ENCODE measurements at places on chromosomes 7 and 10.

GRCh38 chr7:21953781-21954180, 8.1 kb upstream of the CDCA7L start:
- H3K4me3 ChIP-seq, result no peak overlapping the region
- H3K27ac ChIP-seq, result no peak overlapping the region
- no peaks in the 10 kb centered on the region for H3K36me3 ChIP-seq
- no peak for DNase-seq

GRCh38 chr10:132360766-132361447, 28.9 kb downstream of the LRRC27 start:
- no peaks in the 10 kb centered on the region for H3K4me1 ChIP-seq
- DNase-seq, result no peak
- peaks cover 31% of the 10 kb centered on the region for H3K36me3 ChIP-seq
- no peaks in the 10 kb centered on the region for H3K27me3 ChIP-seq
- H3K4me3 ChIP-seq, result no peak overlapping the region
- H3K27ac ChIP-seq, result no peak overlapping the region

DNA sequence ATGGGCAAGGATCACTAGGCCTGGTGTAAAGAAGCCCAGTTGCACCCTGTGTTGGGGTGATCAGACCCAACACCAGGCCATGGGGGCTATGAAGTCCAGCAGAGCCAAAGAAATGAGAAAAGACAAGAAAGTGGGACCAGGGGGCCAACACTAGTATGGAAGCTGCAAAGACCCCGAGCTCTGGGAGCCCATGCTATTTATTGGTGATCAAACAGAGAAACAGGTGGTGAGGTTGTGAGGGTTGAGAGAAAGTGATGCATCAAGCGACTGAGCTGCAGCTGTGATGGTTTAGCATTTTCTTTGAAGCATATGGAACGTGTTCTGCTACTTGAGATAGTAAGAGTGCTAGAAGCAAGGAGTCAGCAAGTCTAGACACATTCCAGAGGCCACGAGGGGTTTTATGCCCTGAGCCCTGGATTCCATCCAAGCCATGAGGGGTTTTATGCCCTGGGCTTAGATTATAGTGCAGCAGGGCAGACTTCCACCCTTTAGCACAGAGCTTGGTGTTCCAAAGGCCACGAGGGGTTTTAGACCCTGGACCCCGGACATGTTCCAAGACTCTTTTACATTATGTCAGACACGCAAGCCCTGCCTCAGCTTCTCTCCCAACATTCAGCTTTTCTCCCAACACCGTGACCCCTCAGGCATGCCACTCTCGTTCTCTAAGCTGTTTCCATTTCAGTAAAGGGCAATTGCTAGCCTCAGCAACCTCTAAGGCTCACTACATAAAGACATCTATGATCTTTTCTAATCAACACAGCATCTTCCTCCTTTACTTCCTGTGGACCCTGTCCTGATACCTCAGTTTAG, 43.1 kb upstream of the GPAM start:
- H3K27me3 ChIP-seq, result no peaks in the 10 kb centered on the region
- DNase-seq, result no peak
- no peak overlapping the region for H3K27ac ChIP-seq
- H3K4me1 ChIP-seq, result peaks cover 4% of the 10 kb centered on the region
- no peaks in the 10 kb centered on the region for H3K36me3 ChIP-seq

GRCh38 chr10:105025092-105025491, 384.0 kb downstream of the SORCS3 start:
- no peak for DNase-seq
- no peak overlapping the region for H3K4me3 ChIP-seq
- no peaks in the 10 kb centered on the region for H3K27me3 ChIP-seq
- no peaks in the 10 kb centered on the region for H3K4me1 ChIP-seq

DNA sequence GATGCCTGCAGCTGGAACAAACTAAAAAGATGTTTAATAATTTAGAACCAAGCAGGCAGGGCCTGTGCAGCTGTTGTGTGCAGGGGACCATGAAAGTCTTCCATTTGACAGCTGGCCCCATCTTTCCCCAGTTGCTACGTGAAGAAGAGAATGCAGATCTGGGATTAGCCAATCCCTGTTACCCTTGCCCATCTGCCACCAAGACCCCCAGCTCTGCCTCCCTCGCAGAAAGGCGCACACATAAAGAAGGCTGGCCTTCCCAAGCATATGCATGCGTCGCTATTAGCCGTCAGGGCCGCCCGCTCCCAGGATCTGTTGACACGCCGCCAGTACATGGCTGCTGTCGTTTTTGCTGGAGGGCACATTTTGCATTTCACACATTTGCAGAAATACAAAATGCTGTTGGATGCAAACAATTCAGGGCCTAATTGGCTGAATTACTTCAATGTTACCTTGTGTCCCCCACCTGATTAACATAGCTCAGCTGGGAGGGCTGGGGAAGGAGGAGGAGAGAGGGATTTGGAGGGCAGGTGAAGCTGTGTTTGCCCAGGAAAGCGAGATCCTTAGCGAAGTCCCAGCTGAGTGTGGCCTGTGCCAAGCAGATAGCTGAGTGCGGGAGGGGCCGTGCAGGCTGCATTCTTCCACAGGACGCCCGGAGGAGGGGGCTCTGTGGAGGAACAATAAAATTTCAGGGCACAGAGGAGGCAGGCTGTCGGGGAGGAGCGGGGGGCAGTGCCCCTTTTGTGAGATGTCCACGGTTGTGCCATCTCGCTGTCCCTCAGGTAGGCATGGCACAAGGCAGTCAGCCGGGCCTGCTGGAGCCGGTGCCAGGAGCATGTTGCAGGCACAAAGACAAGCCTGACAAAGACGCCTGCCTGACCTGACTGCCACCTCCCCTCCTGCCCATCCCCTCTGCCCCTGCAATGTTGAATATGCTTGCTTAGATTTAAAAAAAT, 443.0 kb upstream of the MKI67 start:
- H3K36me3 ChIP-seq, result no peaks in the 10 kb centered on the region
- H3K27me3 ChIP-seq, result peaks cover 3% of the 10 kb centered on the region
- no peak overlapping the region for H3K4me3 ChIP-seq
- no peak overlapping the region for H3K27ac ChIP-seq
- no peak for DNase-seq
- H3K4me1 ChIP-seq, result no peaks in the 10 kb centered on the region

- H3K4me3 ChIP-seq, result no peak overlapping the region
- DNase-seq, result peak; percentile 15
- no peaks in the 10 kb centered on the region for H3K36me3 ChIP-seq
- no peaks in the 10 kb centered on the region for H3K4me1 ChIP-seq
- H3K27me3 ChIP-seq, result no peaks in the 10 kb centered on the region
Measured at GRCh38 chr7:38463277-38464225, 167.6 kb downstream of the AMPH start.

DNA sequence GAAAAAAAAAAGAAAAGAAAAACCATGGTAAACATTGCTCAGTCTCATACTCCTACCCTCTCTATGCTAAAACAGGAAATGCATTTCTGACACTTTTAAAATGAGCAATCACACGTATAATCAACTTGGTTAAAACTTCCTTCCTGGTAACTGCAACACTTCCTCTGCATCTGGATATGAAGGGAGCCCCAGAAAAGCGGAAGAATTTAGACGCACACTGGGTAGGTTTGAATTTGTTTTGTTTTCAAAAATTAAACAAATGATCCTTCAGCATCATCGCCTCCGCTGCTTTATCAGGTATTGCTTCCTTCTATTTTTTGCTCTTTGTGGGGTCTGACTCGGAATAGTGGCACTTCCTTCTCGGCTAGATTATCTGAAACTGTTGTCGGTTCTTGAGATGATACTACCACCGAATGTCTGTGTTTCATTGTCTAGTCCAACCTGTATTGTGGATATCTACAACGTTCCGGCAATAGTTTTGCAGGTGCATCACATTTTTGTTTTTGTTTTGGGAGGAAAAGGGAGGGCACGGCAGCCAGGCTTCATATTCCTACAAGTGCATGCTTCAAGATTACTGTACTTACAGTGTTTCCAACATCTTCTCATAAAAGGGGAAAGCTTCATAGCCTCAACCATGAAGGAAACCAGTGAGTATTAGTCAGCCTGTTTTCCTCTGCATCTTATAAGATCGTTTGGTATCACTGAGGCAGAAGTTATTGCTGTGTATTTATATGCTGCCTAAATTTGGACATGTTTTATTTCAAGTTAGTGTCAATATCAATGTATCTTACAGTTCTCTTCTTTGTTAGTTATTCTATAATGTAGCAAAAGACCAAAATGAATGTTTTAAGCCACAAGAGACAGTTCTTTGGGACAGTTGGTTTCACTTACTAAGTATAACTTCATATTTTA, at the start of gene PIK3CG:
TSS of gene PIK3CG (plus strand) at position 153 of the 912 bp plus-strand sequence. CDS start 2,280 bp downstream, outside the sequence.
- no peak within 1 kb of the TSS for H3K27ac ChIP-seq
- no peak for DNase-seq
- H3K36me3 ChIP-seq, result no peaks in the 10 kb centered on the region
- peaks cover 3% of the 10 kb centered on the region for H3K27me3 ChIP-seq
- H3K4me3 ChIP-seq, result peak within 1 kb of the TSS; percentile 21

GRCh38 chr10:119500123-119500795, 42.3 kb downstream of the RGS10 start:
- no peak overlapping the region for H3K27ac ChIP-seq
- no peak overlapping the region for H3K4me3 ChIP-seq
- peaks cover 13% of the 10 kb centered on the region for H3K27me3 ChIP-seq
- peaks cover 6% of the 10 kb centered on the region for H3K36me3 ChIP-seq
- H3K4me1 ChIP-seq, result peaks cover 3% of the 10 kb centered on the region

DNA sequence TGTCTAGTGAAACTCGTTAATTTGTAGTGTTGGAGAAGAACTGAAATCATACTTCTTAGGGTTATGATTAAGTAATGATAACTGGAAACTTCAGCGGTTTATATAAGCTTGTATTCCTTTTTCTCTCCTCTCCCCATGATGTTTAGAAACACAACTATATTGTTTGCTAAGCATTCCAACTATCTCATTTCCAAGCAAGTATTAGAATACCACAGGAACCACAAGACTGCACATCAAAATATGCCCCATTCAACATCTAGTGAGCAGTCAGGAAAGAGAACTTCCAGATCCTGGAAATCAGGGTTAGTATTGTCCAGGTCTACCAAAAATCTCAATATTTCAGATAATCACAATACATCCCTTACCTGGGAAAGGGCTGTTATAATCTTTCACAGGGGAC, 187.6 kb downstream of the CFTR start:
- H3K36me3 ChIP-seq, result peaks cover 12% of the 10 kb centered on the region
- no peak for DNase-seq
- peaks cover 3% of the 10 kb centered on the region for H3K4me1 ChIP-seq
- no peaks in the 10 kb centered on the region for H3K27me3 ChIP-seq
- H3K4me3 ChIP-seq, result no peak overlapping the region
